NCI-H1930 (cell line): ENCODE measurements at places on chromosomes 7 and 10.

- no peak for DNase-seq
These were observed 23.7 kb downstream of the ZNF775 start for GRCh38 chr7:150402671-150403321.

DNA sequence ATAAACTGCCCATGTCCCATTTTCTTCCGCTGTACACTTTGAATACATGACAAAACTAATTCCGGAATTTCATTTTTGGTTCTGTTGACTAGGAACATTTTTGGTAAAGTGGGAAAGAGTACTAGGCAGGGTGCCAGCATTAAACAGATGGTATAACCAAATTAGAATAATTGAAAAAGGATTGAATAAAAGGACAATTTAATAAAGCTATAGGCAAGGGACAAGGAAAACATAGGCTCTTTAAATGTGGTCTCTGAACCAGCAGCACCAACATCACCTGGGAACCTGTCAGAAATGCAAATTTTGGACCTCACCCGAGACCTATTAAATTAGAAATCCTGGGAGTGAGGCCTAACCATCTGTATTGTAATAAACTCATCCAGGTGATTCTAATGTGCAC is 376.9 kb downstream of the LRRTM3 start:
- DNase-seq: no peak

GRCh38 chr7:938546-939185 is 15.8 kb downstream of the ADAP1 start:
- DNase-seq: no peak

DNA sequence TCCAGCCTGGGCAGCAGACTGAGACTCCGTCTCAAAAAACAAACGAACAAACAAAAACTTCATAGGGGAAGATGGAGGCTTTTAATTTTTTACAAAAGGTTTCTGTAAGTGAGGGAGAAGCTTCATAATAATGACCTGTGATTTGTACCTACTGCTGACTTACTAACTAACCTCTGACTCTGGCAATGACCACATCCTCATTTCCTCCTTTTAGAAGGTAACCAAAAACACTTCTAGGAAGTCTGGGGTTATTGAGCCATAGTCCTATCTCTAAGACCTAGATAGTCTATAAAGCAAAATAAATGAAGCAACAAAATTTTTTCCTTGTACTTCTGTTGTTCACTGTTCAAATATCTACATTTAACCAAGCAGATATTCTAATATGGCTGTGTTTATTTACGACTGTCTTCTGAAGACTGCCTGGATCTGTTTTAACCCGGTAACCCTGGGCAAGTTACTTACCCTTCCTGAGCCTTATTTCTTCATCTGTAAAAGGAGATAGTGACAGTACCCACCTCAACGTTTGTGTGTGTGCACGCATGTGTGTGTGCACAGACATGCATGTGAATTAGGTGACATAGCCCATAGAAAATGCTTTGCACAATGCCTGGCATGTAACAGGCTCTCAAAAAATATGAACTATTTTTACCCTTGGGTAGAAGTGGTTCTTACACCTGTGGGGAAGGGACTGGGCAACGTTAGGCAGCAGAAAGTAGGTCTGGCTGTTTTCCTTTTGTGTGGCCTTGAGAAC is 30.8 kb upstream of the SMNDC1 start:
- DNase-seq: no peak

DNA sequence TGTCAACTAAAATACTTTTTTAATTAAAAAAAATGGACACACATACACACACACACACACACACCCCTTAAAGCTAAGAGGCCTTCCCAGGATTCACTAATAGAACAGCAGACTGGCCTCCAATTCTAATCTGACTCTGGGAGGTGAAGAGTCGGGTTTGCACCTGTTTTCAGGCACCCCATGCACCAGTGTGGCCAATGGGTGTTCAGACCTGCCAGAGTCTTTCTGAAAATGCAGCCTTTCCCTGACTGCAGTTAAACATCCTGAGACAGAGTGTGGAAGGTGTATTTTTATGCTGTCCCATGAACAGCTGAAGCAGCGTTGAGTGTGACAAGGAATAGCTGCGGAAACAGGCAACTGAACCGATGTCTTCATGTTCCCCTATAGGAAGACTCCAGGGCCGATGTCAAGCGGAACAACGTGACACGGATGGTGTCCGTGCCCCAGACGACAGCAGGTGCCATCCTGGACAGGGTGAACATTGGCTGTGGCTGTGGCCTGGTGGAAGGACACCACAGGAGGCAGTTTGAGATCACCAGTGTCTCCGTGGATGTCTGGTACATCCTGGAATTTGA is 74.6 kb upstream of the LYZL2 start:
- no peak for DNase-seq

GRCh38 chr7:24346129-24346528 is 62.1 kb downstream of the NPY start:
- DNase-seq: no peak

DNA sequence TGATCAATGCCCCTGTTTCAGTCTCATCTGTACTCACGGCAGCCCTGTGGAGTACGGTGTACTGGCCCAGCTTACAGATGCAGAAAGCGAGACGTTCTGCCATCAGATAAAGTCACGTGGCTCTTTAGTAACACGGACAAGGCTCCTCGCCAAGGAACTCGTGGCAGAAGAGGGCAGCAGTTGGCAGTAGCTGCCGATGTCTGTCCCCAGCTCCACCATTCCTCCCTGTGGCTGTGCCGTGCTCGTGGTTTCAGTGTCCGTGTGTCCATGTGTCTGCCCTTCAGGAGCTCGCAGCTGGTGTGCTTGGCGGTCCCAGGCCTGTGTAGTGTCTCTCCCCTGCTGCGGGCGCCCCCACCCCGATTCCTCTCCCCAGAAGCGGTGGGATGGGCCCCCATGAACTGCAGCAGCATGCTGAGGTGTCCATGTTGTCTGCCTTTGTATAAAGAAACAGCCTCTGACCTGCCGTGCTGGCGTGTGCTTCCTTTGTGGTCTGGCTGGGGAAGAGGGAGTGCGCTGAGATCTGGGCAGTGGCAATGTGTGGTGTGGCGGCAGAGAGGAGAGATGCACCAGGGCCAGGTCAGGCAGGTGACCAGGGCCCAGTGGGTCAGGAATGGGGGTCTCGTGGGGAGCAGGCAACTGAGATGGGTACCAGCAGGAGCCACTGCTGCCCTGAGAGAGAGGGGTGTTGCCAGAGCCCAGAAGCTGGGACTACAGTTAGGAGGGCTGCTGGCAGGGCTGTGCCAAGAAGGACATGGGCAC is 9.8 kb downstream of the RHBDD2 start:
- no peak for DNase-seq

DNA sequence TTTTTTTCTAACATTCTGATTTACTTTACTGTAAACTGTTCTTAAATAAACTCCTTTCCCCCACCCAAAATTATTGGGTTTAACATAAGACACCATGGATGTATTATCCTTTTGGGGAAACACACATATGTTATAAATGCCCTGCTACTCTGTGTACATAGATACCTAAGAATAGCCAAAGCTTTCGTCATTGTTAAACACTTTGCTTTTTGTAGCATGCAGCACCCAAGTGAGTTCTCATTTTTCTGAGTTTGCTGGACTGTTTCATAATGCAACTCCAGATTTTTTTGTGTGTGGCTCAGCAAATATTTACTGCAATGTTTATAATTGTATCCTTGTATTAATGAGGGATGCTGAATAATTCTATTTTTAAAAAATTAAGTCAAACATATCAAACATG is 86.9 kb downstream of the VTI1A start:
- no peak for DNase-seq

DNA sequence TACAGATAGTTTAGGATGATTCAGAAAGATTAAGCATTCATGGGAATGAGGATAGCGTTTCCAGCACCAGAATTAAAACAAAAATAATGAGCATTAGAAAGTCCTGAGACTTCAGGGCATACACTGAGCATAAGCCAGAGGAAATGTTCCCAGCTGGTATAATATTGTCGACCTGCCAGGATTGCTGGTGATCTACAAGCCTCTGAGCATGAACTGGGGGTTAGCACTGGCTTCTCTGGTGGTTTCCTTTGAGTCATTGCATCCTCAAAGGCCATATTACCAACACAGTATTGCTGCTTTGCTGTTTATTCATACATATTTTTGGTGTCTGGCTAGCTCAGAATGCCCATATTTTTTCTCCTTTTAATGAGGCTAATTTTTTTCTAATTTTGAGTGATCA is 10.7 kb upstream of the ATRNL1 start:
- no peak for DNase-seq

- no peak for DNase-seq
These were observed 16.7 kb downstream of the CEP55 start for GRCh38 chr10:93513091-93513490.

DNA sequence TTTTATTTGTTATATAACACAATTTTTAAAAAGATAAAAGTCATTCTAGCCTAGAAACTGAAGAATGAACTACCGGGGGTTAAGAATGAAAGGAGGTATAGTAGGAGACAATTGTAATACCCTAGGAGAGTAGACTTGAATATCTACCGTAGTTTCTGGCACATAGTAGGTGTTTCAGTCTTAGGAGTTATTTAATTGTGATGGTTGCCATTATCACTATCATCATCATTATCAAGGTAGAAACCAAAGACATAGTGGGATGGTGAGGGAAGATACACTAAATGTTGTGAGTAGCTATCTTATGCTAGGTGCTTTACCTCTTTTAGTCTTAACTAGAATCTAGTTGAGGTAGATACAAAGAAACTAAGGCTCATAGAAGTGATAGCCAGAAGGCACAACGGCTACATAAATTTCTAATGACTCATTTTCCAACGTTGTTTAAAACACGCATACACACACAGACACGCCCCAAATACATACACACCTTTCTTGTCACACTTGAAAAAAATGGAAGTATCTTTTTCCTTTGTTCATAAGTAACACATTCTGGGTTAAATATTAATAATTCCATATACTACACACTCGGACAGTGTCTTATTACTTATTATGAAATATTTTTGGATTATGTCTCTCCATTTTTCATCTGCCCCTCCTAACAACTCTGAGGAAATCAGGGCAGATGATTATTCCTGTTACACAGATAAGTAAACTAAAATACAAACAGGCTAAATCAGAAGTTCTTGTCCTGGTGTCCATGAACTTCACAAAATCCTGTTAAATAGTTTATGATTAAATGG is 2.0 kb upstream of the ANLN start:
- no peak for DNase-seq

DNA sequence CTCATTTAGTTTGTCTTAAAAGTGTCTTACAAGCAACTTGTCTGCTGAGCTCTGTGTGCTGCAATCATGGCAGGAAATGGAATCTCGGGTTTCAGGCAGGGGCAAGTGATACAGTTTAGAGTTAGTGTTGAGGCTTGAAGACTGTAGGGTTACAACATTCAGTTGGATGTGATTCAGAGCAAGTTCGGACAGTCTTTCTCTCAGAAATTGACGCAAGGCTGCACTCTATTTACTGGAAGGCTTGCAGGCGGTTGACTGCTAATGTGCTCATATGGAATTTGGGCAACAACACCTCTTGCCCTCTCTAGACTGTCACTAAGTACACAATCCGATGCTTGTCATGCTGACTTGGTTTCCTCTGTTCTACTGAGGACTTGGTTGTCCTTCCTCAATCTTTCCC is 161.7 kb upstream of the BMPER start:
- DNase-seq: no peak

DNA sequence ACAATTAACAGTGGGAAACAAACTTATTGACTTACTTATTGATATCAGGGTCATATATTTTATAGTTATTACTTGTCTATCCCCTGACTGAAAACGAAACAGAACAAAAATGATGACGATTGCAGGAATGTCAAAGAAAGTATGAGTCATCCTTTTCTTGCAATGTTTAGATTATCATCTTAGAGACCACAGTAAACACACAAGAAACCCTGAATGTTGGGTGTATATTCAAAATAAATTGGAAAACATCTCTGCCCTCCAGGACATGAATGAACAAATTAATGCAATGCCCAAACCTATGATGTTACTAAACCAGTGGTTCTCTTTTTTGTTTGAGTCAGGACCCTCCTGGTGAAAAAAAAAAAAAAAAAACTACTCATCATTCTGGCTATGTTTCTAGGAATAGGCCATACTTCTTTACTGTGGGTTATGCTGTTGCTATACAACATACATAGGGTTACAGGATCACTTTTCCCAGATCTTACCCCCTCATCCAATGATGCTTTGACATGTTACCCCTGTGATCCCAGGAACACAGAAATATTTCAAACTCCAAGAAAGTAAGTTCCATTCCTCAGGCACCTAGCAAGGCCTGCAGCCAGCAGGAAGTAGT is 623.4 kb upstream of the IGFBP3 start:
- no peak for DNase-seq

DNA sequence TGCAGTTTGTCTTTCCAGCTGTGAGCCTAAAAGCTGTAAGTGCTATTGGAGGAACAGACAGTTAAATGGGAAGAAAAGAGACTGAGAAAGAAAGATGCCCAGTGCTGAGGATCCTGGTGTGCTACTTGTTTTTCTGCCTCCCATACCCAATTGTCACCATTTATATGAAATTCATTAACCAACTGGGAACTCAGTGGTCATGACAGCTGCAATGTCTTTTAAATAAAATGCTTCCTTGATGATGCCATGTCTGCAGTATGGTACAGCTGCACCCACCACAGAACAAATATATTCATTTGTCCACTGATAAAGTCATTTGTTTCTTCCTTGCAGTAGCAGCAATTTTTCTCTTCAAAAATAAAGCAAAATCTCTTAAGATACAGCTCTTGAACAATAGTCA is 15.6 kb upstream of the RTKN2 start:
- DNase-seq: no peak

DNA sequence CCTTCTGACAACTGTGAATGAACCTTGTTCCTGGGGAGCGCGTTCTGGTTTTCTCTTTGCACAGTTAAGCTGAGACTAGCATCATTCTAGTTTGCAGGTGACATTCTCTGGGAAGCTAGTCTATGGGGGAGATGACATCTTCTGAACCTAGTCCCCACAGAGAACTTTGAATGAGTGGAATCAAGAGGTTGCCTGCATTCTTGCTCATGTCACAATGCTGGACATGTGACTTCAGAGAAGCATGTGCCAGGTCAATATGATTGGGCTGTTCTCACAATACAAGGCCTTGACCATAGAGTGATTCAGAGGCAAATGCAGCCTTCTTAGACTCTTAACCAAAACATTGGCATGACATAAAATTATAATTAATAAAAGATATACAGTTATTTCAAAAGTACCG is 22.1 kb downstream of the KLLN start:
- no peak for DNase-seq

DNA sequence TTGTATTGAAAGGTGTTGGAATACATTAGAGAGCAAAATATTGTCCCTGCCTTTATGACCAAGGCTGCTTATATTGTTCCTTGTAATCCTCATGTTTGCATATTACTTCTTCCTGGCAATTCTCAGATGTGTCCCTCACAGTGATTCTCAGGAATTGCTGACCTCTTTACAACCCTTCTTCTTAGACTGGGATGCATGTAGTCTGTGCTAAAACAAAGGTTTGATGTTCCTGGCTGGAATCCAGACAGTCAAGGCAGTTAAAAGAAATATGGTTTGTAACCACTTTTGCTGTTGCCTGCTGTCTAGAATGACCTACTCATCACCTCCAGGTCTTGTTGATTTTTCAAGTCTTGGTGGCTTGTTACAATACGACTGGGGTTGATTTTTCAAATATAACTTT is 367.6 kb downstream of the HGF start:
- no peak for DNase-seq

- no peak for DNase-seq
These were observed 164.6 kb downstream of the SKAP2 start for GRCh38 chr7:26699766-26700165.

GRCh38 chr7:142488842-142489241 is 231.0 kb upstream of the PRSS58 start:
- DNase-seq: no peak
